ENCODE measurements at places on chromosomes 4 and X.

- peak; percentile 51 for DNase-seq
These were observed 32.5 kb upstream of the TLR2 start for GRCh38 chr4:153651587-153651986.

- DNase-seq: no peak
These were observed 8.8 kb downstream of the TAPT1 start for GRCh38 chr4:16217300-16218051.

- DNase-seq: no peak
These were observed 478.0 kb upstream of the CPEB2 start for GRCh38 chr4:14524276-14524675.

- DNase-seq: no peak
These were observed 21.1 kb downstream of the RASL11B start for GRCh38 chr4:52883183-52883621.

DNA sequence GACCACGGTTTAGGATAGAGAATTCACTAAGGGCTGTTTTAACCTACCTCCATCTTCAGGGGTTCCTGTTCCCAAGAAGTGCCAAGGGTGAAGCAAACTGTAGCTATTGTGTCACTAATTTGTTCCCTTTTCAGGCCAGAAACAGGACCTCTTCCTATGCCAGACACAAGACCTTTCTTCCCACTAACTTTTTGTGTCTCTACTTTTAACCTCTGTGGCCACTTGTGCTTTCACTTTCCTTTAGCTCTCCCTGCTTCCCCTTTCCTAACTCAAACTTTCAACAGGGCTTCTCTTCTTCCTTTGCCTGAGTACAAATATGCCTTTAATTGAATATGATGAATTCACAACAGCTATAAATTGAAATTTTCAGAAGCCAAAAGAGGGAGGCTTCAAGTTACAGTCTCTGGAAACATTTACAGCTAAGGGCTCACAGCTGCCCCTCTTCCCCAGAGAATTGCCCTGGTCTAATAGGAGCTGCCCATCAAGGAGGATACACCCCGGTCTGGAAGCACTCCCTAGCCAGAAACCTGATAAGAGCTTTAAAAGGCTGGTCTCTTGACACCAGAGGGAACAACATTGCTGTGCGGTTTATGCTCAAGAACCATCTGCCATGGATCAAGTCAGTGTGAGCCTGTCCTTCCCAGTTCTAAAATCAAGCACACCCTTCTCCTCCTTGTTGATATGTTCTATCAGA, 61.7 kb upstream of the PLS3 start:
- DNase-seq: no peak

DNA sequence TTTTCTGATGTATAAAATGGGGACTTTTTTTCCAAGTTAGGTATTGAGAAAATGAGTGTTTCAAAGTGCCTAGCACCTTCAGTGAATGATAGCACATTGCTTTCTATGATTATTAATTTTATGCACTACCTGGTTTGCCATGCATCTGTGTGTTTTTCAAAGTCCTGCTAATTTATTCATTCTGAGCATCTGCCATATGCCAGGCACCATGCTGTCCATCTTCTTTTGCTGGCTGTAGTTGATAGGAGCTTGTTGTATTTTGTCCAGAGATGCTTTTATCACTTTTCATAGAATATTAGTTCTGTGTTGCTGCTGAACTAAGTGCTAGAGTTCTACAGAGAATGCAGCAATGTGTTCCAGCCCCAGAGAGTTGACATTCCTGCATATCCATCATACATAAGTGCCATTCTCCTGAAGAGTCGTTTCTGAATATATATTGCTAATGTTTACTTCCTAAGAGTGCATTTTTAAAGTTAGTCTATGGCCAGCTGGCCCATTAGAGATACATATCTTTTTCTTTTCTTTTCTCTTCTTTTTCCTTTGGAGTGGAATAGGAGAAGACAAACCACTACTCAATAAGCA, 49.0 kb upstream of the CLNK start:
- DNase-seq: no peak

- no peak for DNase-seq
These were observed 17.5 kb downstream of the ANKRD50 start for GRCh38 chr4:124694946-124695598.

GRCh38 chr4:89110541-89110985, 770 bp upstream of the TIGD2 start:
- DNase-seq: no peak

GRCh38 chr4:103244251-103244650, 46.1 kb upstream of the CENPE start:
- DNase-seq: no peak

DNA sequence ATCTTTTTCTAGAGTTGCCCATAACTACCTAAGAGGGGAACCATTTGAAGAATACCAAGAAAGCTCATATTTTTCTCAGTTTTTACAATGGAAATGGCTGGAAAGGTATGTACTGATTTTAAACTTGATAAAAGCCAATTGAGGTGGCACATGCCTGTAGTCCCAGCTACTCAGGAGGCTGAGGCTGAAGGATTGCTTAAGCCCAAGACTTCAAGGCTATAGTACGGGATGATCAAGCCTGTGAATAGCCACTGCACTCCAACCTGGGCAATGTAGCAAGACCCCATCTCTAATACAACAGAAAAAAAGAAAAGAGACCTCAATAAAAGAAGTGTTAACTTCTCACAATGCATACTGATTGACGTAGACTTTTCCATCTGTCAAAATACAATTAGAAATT, 44.4 kb downstream of the GRK4 start:
- DNase-seq: no peak

GRCh38 chr4:73576381-73576780, 43.9 kb downstream of the RASSF6 start:
- no peak for DNase-seq

DNA sequence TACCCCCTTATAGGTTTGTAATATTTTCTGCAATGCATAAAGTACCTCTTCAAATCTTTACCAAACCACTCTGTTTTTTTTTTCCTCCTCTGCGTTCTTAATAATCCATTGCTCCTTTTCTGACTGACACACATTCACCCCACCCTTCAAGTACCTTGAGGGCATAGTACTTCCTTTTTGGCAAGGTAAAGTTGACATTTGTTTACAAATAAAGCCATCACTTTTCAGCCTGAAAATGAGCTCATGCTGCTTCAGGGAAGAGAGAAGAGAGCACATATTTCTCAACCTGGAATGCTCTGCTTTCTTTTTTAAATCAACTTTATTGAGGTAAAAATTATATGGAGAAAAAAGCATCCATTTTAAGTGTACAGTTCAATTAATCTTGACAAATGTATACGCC, 113.9 kb downstream of the AGTR2 start:
- DNase-seq: no peak

- DNase-seq: no peak
These were observed 27.9 kb upstream of the NAF1 start for GRCh38 chr4:163194593-163194992.

DNA sequence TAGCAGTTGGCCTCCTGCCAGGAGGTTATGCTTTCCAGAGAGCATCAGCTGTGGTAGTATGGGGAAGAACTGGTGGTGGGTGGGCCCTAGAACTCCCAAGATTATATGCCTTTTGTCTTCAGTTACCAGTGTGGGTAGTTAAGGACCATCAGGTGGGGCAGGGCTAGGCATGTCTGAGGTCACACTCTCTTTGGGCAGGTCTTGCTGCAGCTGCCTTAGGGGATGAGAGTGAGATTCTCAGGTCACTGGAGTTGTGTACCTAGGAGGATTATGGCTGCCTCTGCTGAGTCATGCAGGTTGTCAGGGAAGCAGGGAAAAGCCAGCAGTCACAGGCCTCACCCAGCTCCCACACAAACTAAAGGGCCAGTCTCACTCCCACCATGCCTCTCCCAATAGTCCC, 172.9 kb upstream of the GYPA start:
- DNase-seq: no peak
